Activated T-helper 17 cell treated with anti-CD3 and anti-CD28 coated beads, Interleukin-2, amount 50 U/mL, for 72 hours (primary cell): ENCODE measurements at places on chromosomes 12 and 14.

GRCh38 chr12:25701290-25701689 lies 148.2 kb upstream of the LMNTD1 start:
- ATAC-seq, result no peak

- no peak for ATAC-seq
Measured at GRCh38 chr14:38197001-38197783, 10.5 kb upstream of the SSTR1 start.

GRCh38 chr14:96592591-96593386 lies 90.6 kb downstream of the PAPOLA start:
- peak; percentile 99 for ATAC-seq

DNA sequence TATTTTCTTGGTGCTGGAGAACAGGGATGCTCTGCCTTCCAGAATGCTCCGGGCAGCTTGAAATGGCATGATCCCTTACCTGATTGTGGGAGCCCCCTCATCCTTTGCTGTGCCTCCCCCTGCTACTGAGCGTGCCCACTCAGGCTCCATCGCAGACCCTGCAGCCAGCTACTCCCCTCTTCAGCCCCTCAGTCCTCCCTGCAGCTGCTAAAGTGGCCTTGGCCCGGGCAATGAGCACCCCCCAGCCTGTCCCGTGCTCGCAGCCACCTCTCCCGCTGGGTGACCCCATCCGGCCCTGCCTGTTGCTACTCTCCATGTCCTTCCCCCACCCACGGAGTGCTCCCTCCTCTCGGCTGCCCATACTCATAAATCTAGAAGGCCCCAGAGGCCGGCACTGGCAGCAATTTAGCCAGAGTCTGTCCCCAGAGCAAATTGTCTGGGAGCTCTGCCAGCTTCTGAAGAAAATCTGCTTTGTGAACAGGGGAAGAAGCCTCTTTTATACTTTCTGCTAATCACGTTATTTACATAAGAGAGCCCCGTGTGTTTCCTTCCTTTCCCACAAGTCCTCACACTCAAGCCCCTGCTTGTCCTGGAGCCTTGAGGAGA lies 143.7 kb upstream of the FRMD6 start:
- no peak for ATAC-seq

DNA sequence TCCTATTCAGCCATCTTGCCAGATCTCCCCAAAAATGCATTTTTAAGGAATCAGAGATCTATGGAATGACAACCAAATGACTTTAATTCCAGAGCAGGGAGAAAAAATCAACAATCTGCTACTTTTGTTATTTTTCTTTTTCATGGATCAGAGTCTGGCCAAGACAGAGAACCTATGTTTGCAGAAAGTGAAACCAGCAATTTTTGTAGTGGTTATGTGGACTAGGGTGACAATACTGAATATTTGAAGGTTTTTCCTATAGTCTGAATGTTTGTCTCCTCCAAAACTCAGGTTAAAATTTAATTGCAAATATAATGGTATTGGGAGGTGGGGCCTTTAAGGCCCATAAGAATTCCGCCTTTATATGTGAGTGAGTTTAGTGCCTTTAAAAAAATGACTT lies 30.9 kb downstream of the KLRK1 start:
- ATAC-seq, result no peak

DNA sequence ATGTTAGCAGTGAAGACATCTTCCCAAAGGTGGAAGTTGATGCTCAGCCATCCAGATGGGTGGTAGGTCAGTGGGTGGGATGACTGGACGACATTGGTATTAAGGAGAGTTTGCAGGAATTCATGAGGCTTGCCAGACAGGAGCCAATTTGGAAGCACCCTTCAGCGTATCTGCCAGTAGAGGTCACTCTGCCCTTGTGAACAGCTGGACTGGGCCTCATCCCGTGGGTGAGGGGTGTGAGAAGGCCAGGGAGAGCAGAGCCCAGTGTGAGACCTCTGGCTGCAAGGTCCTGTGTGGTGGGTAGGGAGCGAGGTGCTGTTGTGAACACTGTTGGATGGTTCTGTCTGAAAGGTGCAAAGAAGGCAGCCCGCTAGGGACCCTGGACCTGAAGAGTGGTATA lies 37.7 kb downstream of the SLC5A8 start:
- ATAC-seq, result no peak

DNA sequence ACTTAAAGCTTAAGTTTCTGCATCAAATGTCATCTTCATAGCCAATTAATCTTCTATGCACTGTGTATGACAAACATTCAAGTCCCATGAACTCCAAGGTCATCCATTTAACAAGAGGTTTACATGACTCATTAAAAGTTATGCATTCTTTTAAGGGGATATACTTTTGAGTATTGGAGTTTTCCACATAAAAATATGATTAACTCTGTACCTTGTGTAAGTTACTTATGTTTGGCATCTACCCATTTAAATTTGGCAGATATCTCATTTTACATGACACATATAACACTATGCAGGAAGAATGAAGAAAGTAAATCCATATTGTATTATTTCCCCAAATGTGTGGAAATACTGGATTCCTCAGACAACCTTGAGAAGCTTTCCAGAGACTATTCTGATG lies 240.2 kb downstream of the PAX9 start:
- no peak for ATAC-seq

- ATAC-seq, result no peak
Measured at GRCh38 chr14:20179880-20180279, 10.8 kb upstream of the OR11G2 start.

- ATAC-seq, result no peak
Measured at GRCh38 chr12:109057376-109057775, 5.0 kb downstream of the USP30 start.

DNA sequence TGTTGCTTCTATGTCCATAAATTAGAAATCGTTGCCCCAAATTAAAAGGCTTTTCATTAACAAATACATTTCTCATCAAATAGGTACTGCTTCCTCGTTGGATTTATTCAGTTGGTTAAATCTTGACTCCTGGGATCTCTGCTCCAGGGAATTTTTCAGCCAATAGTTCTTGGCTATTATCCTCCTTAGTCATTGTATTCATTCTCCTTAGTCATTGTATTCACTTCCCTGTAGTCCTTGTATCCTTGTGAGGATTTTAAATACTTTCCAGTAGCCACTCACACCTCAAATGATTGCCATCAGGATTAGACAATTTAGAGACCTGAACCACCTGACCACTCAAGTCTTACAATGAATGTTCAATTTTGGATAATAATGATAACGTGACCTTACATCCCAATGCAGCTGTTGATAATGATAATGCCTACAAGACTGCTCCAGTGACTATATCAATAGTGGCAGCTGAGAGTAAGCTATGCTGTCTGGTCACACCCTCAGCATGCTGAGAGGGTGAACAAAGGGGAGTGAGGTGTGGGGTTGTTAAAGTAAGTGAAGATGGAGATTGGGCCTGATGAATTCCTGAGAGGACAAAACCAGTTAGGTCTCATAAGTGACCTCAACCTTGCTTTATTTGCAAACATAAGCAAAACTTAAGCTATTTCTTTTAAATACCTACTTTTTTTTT lies 193.7 kb upstream of the RTL1 start:
- no peak for ATAC-seq

DNA sequence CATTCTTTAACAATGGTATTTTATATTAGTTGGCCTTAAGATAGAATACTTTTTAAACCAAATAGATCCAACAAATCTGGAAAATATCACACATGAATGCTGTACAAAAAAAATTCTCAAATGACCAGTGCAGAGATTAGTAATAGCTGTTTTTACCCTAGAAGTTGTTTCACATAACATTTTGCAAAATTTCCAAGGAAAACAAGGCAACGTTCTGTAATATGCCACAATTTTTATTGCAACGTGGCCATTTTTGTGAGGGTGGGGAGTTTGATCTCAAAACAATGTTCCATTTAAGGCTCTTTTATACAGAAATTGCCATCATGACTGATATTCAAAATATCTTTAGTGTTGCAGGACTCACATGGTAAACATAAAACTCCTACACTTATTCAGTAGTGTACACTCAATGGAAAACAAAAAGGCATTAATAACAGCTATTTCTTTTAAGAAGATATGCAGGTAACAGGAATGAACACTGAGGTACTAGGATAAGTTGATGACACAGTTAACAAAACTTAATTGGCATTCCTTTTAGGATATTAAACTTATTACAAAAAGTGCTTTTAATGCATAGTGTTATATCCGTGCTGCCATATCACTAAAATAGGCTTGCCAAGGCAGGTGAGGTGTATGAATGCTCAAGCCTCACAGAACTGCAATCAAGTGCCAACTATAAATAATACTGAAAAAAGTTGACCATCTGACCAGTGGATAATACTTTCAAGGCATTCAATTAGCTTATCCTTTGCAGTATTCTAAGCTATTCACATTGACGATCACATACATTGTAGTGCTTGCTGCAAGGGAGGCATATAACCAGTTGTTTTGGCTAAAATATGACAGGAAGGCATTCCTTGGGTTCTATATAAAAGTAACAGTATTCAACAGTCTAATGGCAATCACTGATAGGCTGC lies 2.3 kb downstream of the CFL2 start:
- ATAC-seq, result no peak

DNA sequence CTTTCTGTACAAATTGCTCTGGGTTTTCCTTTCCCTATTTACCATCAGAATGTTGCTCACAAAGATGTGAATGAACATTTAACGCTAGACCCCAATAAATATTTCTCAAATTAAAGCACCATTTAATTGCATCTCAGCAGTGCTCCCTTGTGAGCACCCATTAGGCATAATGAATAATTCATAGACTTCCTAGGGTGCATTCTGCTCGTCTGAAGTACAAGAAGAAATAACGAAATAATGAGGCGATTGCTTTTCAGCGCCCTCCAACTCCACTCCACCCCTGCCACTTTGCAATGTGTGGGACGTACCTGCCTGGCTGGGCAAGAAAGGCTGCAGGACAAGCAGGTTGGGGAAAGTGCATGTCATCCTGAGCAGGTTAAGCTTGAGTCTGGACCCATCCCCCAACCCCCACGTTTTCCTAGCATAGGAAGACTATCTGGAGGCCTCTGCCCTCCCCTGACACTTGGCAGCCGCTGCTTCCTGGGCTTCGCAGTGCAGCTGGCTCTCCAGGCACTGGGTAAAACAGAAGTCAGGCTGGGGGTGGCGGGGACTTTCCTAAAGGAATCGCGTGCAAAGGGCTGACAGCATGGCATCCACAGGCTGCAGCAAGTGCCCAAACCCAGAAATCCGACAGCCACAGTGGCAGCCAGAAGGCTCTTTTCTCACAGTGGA lies 253.7 kb downstream of the DUSP6 start:
- ATAC-seq, result no peak

DNA sequence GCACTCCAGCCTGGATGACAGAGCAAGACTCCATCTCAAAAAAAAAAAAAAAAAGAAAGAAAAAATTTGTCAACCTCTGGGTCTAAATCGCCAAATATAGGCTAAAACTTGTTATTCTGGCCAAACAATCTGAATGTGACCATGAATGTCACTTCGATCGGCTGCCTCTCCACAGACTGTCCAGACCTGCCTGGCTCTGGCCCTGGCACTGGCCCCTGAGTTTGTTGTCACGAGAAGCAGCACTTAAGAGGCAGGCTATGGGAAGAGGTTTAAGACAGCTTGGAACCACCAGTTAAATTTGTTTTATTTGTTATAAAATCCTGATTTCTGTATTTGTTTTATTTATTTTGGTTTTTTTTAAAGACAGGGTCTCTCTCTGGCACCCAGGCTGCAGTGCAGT lies 14.5 kb downstream of the WSB2 start:
- ATAC-seq, result no peak

DNA sequence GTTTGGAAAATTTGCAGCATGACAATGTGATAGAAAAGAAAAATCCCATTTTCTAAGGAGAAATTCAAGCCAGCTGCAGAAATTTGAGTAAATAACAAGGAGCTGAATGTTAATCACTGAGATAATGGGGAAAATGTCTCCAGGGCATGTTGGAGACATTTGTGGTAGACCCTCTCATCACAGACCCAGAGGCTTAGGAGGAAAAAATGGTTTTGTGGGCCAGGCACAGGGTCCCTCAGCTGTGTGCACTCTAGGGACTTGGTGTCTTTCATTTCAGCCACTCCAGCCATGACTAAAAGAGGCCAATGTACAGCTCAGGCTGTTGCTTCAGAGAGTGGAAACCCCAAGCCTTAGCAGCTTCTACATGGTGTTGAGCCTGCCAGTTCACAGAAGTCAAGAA lies 111.4 kb upstream of the SYT10 start:
- no peak for ATAC-seq

GRCh38 chr14:66530526-66530925 lies 22.6 kb downstream of the GPHN start:
- no peak for ATAC-seq

- ATAC-seq, result no peak
Measured at GRCh38 chr12:71128191-71128788, 29.5 kb downstream of the TSPAN8 start.

DNA sequence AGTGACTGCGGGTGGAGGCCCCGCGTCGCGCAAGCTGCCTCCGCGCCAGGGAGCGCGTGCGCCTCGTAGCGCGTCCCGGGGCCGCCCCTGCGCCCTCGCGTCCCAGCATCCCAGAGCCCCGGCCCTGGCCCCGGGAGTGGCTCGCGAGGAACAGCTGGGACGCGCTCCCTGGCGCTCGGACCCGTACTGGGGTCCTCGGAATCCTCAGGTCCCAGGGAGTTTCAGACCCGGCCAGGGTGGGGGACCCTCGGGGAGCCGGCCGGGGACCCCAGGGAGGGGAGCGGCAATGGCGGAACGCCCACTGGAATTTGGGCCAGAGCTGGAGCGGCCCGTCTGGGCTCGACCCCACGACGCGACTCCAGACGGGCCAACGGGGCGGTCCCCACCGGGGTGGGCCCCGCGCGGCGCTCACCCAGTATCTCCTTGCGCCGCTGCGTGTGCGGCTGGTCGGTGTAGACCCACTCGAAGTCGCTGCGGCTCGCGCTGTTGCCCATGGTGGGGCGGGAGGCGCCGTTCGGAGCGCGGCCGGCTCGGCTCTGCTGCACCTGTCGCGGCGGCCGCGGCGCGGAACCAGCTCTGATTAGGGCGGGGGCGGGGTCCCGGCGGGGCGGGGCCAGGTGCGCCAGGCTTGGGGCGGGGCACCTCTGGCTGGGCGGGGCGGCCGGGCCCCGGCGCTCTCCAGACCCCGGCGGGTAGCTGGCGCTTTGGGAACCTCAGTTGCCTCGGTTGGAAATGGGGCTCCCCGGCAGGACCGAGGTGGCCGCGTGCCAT lies at the start of gene DEGS2:
DEGS2 (minus strand) TSS at position 552 of the 771 bp plus-strand sequence; CDS start at position 494, 58 bp downstream.
- peak; percentile 88 for ATAC-seq

GRCh38 chr12:119659289-119659897 lies 8.5 kb upstream of the PRKAB1 start:
- peak; percentile 21 for ATAC-seq

- ATAC-seq, result no peak
Measured at GRCh38 chr14:105891221-105891602, 364.8 kb downstream of the TMEM121 start.

GRCh38 chr12:25131270-25131669 lies 63.7 kb downstream of the DNAI7 start:
- ATAC-seq, result no peak

GRCh38 chr14:53927171-53927570 lies 29.5 kb downstream of the BMP4 start:
- no peak for ATAC-seq

DNA sequence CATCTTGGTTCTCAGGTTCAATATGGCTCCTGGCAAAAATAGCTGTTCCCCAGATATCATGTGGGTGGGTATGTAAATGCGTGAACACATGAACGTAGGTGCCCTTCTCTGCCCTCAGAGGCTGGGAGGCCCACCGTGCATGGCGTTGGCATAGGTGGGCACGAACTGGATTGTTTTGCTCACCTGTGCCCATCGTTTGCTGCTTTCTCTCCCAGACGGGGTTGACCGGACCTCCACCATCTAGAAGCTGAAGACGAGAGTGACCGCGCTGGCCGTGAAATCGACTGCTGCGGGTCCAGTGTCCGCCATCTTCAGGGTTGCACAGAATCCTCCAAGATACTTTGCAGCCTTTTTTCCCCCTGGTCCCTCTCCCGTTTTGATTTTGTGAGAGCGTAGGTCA lies 113.9 kb downstream of the GCH1 start:
- no peak for ATAC-seq

- ATAC-seq, result peak; percentile 99
Measured at GRCh38 chr14:51828017-51828797, 32.2 kb upstream of the GNG2 start.
